ENCODE measurements at places on chromosomes 16 and 17.

DNA sequence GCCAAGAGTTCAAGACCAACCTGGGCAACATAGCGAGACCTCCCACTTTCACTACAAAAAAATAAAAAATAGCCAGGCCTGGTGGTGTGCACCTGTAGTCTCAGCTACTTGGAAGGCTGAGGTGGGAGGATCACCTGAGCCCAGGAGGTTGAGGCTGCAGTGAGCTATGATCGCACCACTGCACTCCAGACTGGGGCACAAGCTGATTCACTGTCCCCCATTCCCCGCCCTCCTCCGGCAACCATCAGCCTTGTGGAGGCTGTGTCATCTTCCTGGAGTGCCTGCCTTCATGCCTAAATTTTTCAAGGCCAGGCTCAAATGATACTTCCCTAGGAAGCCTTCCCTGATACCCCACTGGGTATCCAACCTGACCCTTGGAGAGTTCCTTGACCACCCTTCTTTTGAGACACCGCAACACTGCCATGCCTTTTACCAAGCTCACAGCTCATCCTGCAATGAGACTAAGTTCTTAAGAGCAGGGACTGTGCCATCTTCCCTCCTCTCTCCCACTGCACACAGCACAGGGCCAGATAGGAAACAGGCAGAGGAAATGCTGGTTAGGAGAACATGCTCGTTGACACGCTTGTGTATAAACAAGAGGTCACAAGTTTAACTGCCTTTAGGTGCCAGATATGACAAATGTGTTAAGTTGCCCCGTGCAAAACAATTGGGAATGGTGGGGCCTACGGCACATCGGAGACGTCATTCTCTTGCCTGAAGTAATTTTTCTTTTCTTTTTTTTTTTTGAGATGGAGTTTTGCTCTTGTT is 3.9 kb upstream of the SRCAP start:
- no peak for DNase-seq

DNA sequence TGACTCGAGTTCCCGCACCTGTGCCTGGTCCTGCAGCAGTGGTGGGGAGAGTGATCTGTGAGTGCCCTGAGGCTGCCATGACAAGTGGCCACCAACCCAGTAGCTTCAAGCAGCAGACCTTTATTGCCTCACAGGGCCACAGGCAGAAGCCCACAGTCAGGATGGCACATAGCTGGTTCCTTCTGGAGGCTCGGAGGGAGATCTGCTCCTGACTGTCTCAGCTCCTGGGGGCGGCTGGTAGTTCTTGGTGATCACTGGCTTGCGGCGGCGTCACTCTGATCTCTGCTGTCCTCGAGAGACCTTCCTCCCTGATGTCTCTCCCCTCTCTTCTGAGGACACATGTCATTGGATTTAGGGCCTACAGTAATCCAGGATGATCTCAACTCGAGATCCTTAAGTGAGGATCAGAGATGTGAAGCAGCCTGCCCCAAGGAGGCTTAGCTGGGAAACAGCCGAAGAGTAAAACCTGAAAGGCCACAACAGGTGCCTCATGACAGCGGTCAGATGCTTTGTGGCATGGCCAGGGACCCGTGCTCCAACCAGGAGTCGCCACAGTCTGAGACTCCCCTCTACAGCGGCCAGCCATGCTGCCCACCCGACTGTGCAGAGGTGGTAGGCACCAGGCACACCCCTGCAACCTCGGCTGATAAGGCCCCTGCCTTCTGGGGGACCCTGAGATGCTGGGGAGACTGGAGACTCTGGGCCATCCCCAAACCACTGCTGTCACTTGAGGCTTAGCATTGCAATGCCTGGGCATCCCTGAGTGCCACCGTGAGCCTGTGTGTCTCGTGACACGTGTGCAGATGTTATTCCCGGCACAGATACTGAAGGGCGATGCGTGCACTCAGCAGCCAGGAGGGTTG is 30.0 kb upstream of the SLC38A10 start:
- DNase-seq, result no peak

DNA sequence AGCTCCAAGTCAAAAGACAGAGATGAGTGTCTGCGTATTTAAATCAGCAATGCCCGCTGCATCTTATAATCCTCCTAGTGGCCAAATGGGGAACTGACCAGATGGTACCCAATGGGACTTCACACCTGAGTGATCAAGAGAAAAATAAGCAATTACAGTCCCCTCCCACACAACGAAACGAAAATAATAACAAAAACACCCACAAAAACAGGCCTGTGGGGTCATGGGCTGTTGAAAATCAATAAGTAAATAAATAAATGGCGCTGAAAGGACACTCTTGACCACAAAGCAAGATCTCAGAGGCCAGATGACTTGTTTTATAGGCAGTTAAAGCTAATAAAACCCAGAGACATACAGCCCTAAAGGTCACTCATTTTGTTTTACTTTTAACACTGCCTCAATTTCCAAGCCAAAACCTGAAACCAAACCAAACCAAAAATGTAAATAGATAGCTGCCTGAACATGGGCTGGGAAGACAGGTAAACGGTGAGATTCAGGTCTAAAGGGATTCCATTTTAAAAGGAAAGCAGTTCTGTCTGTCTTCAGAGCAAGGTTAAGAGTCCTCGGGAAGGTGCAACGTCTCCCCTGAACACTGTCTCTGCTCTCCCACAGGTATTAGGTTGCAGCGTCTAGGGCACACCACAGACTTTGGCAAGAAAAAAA is 1.3 kb downstream of the ZNF821 start:
- peak; percentile 87 for DNase-seq

DNA sequence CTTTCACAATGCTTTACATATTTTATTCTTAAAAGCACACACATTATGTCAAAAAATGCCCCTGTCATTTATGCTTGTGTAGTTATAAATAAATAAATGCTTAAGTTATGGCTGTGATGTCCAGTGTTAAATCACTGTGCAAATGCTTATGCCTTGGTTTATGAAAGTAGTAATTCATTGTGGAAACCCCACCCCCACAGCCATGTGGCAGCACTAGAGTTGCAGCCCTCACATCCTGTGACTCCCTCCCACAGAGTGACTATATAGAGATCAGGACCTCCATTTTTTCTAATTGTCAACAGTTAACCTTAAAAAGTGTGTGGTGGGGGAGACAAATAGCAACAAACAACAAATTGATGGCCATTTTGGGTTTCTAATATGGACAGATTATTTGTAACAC is 2.4 kb downstream of the SKAP1 start:
- DNase-seq, result peak; percentile 73

DNA sequence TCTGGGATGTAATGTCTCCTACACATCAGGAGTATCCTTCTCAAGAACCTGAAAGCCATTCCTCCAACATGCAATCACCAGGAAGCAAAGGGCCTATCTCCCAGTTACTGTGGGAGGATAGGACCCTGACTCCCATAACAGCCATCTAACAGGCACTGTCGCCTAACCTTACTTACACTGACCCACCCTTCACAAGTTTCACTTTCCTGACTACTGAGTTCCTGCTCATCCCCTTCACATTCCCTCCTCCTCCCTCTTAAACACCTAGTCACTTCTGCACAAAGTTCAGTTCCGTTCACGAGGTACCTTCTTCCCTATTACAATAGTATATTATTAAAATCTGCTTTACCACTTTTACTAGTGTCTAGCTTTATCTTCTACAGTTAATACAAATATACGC is 1.3 kb downstream of the C17orf67 start:
- no peak for DNase-seq

DNA sequence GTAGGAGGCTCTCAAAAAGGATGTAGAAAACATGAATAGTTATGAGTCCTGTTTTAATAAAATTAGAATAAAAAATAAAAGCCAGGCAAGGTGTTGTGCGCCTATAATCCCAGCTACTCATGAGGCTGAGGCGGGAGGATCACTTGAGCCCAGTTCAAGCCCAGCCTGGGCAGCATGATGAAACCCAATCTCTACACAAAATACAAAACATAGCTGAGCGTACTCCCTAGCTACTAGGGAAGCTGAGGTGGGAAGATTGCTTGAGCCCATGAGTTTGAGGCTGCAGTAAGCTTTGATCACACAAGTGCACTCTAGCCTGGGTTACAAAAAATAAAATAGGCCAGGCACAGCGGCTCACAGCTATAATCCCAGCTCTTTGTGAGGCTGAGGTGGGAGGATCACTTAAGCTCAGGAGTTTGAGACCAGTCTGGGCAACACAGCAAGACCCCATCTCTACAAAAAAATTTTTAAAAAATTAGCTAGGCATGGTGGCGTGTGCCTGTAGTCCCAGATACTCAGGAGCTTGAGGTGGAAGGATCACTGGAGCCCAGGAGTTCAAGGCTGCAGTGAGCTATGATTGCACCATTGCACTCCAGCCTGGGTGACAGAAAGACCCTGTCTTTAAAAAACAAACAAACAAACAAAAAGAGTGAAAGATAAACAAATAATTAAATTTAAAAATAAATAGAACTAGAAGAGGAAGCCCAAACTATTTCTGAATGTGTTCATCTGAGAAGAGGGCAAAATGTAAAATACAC is 17.2 kb upstream of the PRM1 start:
- DNase-seq, result no peak

- no peak for DNase-seq
These were observed 51.6 kb upstream of the CORO6 start for GRCh38 chr17:29674281-29674680.

GRCh38 chr17:5472511-5472910 is 3.7 kb upstream of the DHX33 start:
- DNase-seq, result no peak

GRCh38 chr17:65925606-65926307 is 266.2 kb downstream of the CEP112 start:
- DNase-seq, result no peak

DNA sequence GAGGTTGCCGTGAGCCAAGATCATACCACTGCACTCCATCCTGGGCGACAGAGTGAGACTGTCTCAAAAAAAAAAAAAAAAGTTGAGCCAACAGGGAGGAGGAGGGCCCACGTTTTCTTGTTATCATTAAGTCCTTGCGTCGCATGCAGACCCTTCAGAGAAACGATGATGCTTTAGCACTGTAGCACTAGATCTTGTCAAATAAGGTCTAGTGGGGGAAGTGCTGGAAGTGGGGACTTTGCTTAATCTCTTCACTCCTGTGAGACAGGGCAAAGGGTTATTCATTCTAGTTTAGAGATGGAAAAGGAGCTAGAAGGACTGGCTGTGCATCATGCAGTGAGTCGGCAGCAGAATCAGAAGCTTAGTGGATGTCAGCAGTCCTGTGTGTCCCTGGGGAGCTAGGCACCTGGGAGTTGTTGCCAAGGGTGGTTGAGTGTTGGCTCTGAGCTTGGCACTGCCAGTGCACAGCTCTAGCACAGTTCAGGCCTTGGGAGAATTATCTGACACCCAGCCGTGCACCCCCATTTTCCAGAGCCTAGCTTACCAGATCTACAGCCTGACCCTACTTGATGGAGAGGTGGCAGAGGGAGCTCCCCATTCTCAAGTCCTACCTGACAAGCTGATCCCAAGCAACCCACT is 33.4 kb upstream of the TBX2 start:
- no peak for DNase-seq

- no peak for DNase-seq
These were observed 6.0 kb upstream of the SERPINF1 start for GRCh38 chr17:1755827-1756262.

DNA sequence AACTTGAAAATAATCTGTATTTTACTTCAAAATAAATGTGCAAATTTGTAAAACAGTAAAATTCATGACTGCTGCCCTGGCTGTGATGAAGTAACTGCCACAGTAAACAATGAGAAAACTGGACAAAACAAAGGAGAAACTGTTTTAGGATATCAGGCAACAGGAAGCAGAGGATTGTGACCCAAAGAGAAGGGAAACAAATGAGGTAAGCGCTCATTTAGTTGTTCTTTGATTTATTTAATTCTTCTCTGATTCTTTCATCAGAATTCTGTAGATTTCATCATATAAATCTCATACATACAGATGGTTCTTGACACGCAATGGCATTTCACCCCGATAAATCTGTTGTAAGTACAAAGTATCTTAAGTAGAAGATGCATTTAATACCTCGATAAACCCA is 198.1 kb upstream of the AXIN2 start:
- DNase-seq, result no peak

- no peak for DNase-seq
These were observed 287.3 kb upstream of the AXIN2 start for GRCh38 chr17:65848751-65849150.

- DNase-seq, result no peak
These were observed 58.1 kb downstream of the MPHOSPH6 start for GRCh38 chr16:82111944-82112343.

DNA sequence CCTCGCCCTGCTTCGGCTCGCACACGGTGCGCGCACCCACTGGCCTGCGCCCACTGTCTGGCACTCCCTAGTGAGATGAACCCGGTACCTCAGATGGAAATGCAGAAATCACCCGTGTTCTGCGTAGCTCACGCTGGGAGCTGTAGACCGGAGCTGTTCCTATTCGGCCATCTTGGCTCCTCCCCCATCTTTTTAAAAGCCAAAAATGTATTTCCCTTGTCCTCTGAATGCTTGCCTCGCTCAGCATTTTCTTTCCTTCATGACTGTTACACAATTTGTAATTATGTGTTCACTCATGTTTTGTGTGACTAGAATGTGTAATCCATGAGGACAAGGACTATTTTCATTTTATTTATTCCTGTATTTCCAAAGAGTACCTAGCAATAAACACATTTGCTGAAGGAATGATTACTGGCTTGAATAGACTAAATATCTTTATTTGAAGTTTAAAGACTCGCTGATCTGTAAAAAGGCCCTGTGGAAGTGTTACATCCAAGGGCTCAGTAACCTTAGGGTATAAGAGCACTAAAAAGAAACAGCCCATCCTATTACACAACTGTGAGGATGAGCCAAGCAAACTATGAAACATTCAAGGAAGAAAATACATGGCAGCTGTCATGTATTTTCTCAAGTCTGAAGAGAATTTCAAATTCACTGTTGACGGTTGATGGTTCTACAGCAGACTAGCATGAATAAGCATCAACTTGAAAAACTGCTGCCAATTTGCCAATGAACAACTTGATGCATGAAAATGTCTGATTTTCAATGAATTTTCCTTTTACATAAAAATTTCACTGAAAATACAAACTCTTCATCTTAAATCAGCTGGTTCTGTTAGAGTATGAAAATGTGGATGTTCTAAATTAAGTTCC is 192.6 kb downstream of the MYO1D start:
- DNase-seq, result no peak

DNA sequence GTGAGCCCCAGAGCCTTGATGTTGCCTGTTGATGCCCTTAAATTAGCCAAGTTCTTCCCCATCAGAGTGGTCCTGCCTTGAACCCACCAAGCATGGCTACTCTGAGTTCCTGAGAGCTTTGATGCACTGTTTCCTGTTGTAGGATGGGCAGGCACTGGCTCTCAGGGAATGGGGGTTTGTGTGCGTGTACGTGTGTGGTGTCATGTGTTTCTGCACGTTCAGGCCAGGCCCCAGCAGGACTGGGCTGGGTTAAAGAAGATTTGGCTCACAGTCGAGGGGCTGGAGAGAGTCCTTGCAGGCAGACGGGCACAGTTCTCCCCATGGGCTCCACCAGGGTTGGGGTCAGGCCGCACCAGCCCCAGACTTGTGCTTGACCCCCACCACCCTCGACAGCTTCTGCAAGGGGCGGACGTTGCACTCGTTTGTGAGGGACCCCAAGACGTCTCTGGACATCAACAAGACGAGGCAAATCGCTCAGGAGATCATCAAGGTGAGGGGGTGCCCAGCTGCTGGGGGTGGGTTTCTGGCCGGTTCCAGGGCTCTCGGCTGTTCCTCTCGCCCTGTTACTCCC is 23.4 kb upstream of the LGALS9 start:
- no peak for DNase-seq

GRCh38 chr16:83343935-83344366 is 463.8 kb upstream of the HSBP1 start:
- no peak for DNase-seq

GRCh38 chr16:31224092-31224955 is 7.4 kb upstream of the PYDC1 start:
- peak; percentile 22 for DNase-seq

- DNase-seq, result peak; percentile 22
These were observed 47.2 kb downstream of the HOXB1 start for GRCh38 chr17:48483471-48484131.
